A172 (cell line): ENCODE measurements at places on chromosomes 4 and X.

GRCh38 chrX:118062048-118062789, 54.4 kb downstream of the KLHL13 start:
- no peak for DNase-seq

GRCh38 chr4:102151696-102152095, 193.6 kb downstream of the SLC39A8 start:
- DNase-seq = no peak

- no peak for DNase-seq
These were observed 684.9 kb upstream of the CPEB2 start for GRCh38 chr4:14317351-14317750.

DNA sequence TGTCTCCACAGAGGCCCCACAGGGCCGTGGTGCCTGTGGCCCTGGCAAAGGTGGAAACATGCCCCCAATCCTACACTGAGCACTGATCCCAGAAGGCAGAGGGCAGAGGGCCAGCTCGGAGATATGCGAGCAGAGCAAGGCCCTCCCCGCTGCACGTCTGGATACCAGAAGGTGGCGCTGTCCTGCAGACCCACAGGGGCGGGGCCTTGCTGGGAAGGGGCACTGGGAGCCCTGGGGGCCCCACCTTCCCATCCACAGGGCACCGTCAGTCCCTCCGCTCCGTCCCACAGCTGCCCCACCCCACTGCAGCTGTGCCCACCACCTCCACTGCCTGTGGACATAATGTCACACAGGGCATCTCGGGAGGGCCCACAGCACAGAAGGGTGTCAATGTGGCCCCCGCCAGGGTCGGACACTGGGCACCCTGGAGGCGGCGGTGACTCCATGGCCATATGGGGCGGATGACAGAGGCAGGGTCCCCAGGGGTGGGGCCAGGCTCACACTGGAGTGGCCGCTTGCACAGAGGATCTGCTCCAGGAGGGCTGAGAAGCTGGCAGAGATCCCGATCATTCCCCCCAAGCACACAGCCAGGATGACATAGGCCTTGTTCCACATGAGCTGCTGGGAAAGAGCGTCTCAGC, 4.8 kb downstream of the SLC49A3 start:
- peak; percentile 19 for DNase-seq

DNA sequence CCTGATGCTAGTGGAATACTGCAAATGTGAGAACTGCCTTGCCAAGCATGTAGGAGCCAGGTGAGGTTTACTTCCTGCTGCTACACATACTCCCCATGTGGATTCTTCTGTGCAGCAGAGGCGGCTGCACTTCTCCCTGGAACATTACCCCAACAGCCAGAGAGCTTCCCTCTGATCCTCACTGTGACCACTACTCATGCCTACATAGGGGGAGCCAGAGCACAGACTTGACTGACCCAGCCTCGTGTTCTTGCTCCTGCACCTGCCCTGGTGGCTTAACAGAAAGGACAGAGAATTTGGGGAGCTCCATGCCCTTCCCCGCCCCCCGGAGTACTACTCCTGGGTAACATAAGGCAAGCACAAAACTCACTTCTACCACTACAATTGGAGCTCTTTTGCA, 38.4 kb downstream of the UGT2A2 start:
- no peak for DNase-seq

DNA sequence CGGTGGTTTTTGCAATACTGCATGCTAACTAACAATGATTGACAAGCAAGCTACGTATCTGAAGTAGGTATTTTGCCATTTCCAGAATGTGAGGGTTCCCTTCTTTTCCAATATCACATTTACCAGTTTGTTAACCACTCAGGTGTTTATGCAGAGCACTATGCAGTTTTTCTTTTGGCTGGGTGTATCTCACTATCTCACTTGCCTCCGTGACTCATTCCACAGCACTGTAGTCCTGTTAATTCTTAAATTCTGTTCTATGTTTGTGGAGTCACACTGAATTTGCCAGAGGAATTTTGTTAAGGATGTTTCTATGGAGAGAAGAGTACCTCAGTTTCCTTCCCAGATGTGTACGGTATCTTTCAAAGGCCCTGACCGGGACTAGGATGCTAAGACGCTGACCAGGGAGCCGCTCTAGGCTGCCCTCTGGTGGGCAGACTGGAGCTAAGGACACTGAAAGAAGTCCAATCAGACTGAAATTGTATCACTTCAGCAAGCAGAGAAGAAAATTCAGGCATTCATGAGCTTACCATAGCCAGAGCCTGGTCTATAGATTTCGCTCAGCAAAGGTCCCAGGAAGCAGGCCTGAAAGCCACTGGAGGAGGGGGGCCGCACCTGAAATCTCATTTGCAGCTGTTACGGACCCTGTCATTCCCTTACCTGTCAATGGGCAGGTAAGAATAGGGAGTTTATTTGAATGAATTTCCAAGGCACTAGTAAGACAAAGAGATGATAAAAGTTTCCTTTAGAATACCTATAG, 388.4 kb upstream of the SPOCK3 start:
- DNase-seq = peak; percentile 67

DNA sequence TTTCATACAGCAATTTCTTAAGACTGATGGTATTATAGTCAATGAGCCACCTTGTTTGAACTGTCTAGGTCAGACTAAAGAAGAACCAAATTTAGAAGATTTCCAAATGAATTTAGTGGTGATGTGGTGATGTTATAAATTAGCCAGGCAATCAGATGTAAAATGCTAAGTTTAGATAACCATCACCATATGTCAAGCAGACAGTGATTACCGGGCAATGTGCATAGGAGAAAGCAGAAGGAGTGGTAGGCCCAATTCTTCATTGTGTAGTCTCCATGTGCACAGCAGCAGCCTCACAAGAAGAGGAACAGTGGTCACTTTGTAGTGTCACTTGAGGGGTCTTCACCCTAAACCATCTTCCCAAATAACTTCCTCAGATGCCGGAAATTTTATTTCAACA, 198.8 kb downstream of the ANTXR2 start:
- DNase-seq = no peak
